ENCODE measurements at places on chromosomes 16 and 17. TPM values are rescaled to one million over a fixed set of nuclear protein-coding genes. Genes with fewer than 3 reads are reported as not detected.

The IL21R gene
- total RNA-seq: 29.5 TPM

The LRRC46 gene
- total RNA-seq: 0.53 TPM

The TSPOAP1 gene
- 60.9 TPM for total RNA-seq

The COPZ2 gene
- 7.4 TPM for total RNA-seq

The CCL17 gene
- total RNA-seq: not detected

The REXO5 gene
- total RNA-seq: 17.4 TPM

The UTS2R gene
- not detected for total RNA-seq

The VTN gene
- total RNA-seq: not detected

The ZNF19 gene
- total RNA-seq: 2.8 TPM

The TNFRSF13B gene
- not detected for total RNA-seq

The CCT6B gene
- total RNA-seq: 1.9 TPM

The PTX4 gene
- not detected for total RNA-seq

The MIEN1 gene
- total RNA-seq: 40.1 TPM

The RAB37 gene
- 56.1 TPM for total RNA-seq

The SLC35G6 gene
- not detected for total RNA-seq

The TNFSF13 gene
- 2.0 TPM for total RNA-seq

The HOXB2 gene
- total RNA-seq: 20.3 TPM

The VPS35 gene
- total RNA-seq: 86.8 TPM

The COL1A1 gene
- 0.55 TPM for total RNA-seq

The UBE2O gene
- total RNA-seq: 26.5 TPM

The MILR1 gene
- total RNA-seq: 0.35 TPM

The PRSS22 gene
- not detected for total RNA-seq

The BORCS6 gene
- 17.0 TPM for total RNA-seq

The KRTAP1-4 gene
- total RNA-seq: not detected

The AIPL1 gene
- not detected for total RNA-seq
